Tibial artery (tissue), 4 donors: ENCODE measurements at places on chromosomes 12 and 14.

GRCh38 chr14:65840786-65841185, 428.3 kb downstream of the FUT8 start:
- H3K4me3 ChIP-seq, result no peak overlapping the region
- no peaks in the 10 kb centered on the region for H3K36me3 ChIP-seq
- no peaks in the 10 kb centered on the region for H3K27me3 ChIP-seq
- DNase-seq, result no peak
- no peak overlapping the region for H3K27ac ChIP-seq

DNA sequence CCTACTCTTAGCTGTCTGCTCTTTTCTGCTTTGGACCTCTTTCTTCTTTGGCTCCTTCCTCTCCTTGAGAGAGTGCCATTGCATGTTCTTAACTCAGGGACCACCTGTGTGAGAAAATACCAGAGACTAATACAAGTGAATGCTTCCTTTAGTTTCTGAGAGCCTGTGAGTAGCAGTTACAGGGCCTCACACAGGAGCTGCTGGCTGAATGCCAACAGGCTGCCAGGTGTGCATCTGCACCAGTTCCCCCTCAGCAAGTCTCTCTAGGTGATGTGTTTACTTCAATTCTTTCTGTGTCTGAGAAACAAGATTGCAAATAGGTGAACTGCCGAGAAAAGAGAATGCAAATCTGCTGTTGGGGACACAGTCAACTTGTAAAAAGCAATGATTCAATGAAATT, 108.2 kb downstream of the STXBP6 start:
- no peak overlapping the region for H3K27ac ChIP-seq
- no peak overlapping the region for H3K4me3 ChIP-seq
- no peak for DNase-seq
- no peaks in the 10 kb centered on the region for H3K4me1 ChIP-seq

- no peak overlapping the region for H3K4me3 ChIP-seq
- no peaks in the 10 kb centered on the region for H3K27me3 ChIP-seq
- H3K27ac ChIP-seq, result no peak overlapping the region
- H3K36me3 ChIP-seq, result no peaks in the 10 kb centered on the region
Observed at GRCh38 chr12:96995861-96996260, 88.8 kb downstream of the NEDD1 start.

GRCh38 chr14:51401272-51401671, 161.2 kb downstream of the TMX1 start:
- H3K4me3 ChIP-seq, result no peak overlapping the region
- H3K36me3 ChIP-seq, result no peaks in the 10 kb centered on the region
- DNase-seq, result no peak
- H3K27ac ChIP-seq, result peak overlapping the region; percentile 43
- H3K4me1 ChIP-seq, result peaks cover 4% of the 10 kb centered on the region
- H3K27me3 ChIP-seq, result no peaks in the 10 kb centered on the region

GRCh38 chr14:101928415-101928841, 35.9 kb upstream of the DYNC1H1 start:
- H3K27ac ChIP-seq, result peak overlapping the region; percentile 61
- H3K4me1 ChIP-seq, result peaks cover 10% of the 10 kb centered on the region
- no peak for DNase-seq
- no peak overlapping the region for H3K4me3 ChIP-seq

GRCh38 chr12:130418251-130418650, 80.6 kb downstream of the PIWIL1 start:
- no peaks in the 10 kb centered on the region for H3K36me3 ChIP-seq
- H3K4me1 ChIP-seq, result no peaks in the 10 kb centered on the region
- no peak for DNase-seq
- H3K4me3 ChIP-seq, result no peak overlapping the region
- H3K27me3 ChIP-seq, result no peaks in the 10 kb centered on the region
- H3K27ac ChIP-seq, result no peak overlapping the region

GRCh38 chr14:23670481-23670880, 34.3 kb downstream of the DHRS2 start:
- no peak overlapping the region for H3K27ac ChIP-seq
- H3K27me3 ChIP-seq, result no peaks in the 10 kb centered on the region
- no peak for DNase-seq
- no peaks in the 10 kb centered on the region for H3K4me1 ChIP-seq

DNA sequence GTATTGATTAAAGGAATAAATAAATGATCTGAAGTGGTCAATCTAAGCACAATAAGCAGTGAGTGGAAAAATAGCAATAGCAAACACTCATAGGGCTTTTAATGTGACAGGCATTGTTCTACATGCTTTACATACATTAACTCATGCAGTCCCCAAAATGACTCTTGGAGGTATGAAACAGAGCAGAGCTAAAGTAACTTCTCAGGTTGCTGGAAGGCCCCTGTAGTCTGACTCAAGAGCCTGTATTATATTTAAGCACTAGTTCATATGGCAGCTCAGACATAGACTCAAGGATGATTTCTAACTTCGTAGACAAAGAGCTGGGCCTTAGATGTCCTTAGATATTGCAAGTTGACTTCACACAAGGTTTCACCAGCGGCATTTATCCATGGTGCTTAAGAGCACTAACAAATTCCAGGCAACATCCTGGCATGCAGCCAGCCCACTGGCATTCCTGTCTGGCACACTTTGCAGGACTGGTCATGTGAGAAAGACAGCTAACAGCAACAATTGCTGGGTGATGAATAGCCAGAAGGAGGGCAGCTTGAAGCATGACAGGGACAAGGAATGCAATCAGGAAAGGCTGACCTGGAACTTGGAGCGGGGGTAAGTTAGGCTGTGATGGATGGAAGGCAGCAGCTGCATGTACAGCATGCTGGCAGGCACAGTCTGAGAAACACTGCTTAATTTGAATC, 22.9 kb upstream of the KTN1 start:
- DNase-seq, result peak; percentile 78
- H3K36me3 ChIP-seq, result no peaks in the 10 kb centered on the region
- no peak overlapping the region for H3K4me3 ChIP-seq
- no peaks in the 10 kb centered on the region for H3K27me3 ChIP-seq

DNA sequence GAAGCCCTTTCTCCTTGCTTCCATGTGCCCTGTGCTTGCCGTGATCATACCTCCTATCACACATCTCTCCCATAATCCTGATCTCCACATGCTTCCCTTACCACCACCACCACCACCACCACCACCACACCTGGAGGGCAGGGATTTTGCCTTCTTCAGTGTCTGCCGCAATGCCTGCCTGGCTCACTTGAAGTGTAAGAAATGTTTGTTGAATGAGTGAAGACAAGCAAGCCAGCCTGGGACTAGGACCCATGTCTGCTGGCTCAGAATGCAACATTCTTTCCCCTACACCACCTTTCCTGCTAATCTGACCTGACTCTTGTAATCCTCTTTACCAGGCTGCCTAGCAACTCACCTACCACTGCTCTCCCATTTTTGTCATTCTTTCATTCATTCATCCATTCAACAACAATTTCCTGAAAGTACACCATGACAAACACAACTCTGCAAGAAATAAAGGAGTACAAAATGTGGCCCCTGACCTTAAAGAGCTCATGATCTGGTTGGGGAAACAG, 3.5 kb upstream of the NID2 start:
- H3K27me3 ChIP-seq, result no peaks in the 10 kb centered on the region
- no peak for DNase-seq
- peaks cover 20% of the 10 kb centered on the region for H3K4me1 ChIP-seq
- no peak overlapping the region for H3K4me3 ChIP-seq
- no peak overlapping the region for H3K27ac ChIP-seq

DNA sequence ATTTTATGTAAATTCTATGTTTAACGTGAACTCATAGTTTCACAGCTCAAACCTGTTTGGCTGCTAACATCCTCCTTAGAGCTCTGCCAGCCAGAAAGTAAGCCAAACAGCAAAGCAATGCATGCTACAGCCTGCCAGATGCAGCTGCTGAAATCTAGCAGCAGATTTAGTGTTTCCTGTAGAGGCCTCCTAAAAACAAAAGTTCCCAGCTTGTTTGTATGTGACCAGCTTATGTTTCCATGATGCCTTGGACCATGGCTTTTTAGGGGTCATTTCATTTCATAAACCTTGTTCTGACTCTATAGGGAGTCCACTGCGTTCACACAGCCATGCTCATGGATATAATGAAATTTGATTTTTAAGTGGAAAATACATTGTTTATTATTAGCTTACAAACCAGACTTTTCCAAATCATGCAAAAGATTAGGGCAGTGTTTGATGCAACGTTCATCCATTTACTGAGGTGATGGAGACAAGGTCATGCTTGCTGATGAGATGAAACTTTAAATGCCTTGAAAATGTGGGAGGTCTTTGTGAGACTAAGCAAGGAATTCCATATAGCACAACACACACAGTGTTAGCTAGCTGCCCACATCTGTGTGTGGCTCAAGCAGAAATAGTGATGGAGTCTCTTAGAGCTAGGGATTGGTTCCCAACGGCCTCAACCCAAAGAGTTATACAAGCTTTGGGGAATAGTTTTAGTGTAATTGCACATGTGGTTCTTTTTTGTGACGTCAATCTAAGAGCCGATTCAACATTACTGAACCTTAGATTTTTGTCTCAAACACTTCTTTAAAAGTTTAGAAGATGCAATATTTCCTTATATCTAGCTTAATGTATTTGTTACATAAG, 157.5 kb upstream of the LRIG3 start:
- no peaks in the 10 kb centered on the region for H3K36me3 ChIP-seq
- no peak for DNase-seq
- H3K4me1 ChIP-seq, result no peaks in the 10 kb centered on the region
- H3K4me3 ChIP-seq, result no peak overlapping the region

GRCh38 chr12:113062502-113063395, 6.2 kb downstream of the DTX1 start:
- H3K4me1 ChIP-seq, result no peaks in the 10 kb centered on the region
- DNase-seq, result no peak
- H3K27me3 ChIP-seq, result no peaks in the 10 kb centered on the region

- no peaks in the 10 kb centered on the region for H3K27me3 ChIP-seq
- DNase-seq, result no peak
- no peaks in the 10 kb centered on the region for H3K4me1 ChIP-seq
- H3K36me3 ChIP-seq, result no peaks in the 10 kb centered on the region
Observed at GRCh38 chr12:19181666-19182426, 52.3 kb downstream of the PLEKHA5 start.

DNA sequence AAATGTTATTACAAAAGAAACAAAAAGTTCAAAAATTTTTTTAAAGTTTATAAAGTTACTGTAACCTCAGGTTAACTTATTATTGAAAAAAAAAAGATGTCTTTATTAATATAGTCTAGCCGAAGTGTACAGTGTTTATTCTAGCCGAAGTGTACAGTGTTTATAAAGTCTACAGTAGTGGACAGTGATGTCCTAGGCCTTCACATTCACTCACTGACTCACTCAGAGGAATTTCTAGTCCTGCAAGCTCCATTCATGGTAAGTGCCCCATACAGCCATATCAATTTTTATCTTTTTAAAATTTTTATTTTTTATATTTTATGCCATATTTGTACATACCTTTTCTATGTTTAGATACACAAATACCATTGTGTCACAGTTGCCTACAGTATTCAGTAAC, 10.4 kb downstream of the ATG2B start:
- no peak overlapping the region for H3K27ac ChIP-seq
- no peaks in the 10 kb centered on the region for H3K36me3 ChIP-seq
- H3K4me1 ChIP-seq, result no peaks in the 10 kb centered on the region
- H3K4me3 ChIP-seq, result no peak overlapping the region
- no peaks in the 10 kb centered on the region for H3K27me3 ChIP-seq

DNA sequence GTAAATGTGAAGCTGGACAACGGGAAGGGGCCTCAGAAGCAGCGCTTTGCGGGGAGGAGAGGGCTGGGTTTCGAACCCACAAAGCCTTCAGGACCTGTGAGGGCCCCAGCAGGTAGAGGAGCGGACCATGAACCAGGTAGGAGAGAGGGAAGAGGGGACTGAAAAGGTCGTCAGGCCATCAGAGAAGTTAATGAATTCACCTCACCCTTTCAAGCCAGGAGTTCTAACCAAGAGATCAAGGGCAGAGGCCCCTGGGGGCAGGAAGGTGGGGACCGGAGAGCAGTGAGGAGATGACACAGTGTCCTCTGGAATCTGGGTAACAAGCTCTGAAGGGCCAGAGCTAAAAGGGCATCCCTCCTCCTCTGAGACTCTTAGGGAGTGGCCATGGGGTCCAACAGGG, 19.4 kb downstream of the SERPINA1 start:
- H3K4me3 ChIP-seq, result no peak overlapping the region
- DNase-seq, result no peak
- H3K36me3 ChIP-seq, result no peaks in the 10 kb centered on the region
- no peaks in the 10 kb centered on the region for H3K4me1 ChIP-seq
- no peak overlapping the region for H3K27ac ChIP-seq
- no peaks in the 10 kb centered on the region for H3K27me3 ChIP-seq

GRCh38 chr12:7297865-7298264, 6.0 kb upstream of the ACSM4 start:
- no peaks in the 10 kb centered on the region for H3K4me1 ChIP-seq
- no peaks in the 10 kb centered on the region for H3K27me3 ChIP-seq
- no peak for DNase-seq
- H3K36me3 ChIP-seq, result no peaks in the 10 kb centered on the region
- H3K4me3 ChIP-seq, result no peak overlapping the region
- no peak overlapping the region for H3K27ac ChIP-seq

- no peak overlapping the region for H3K27ac ChIP-seq
- H3K4me3 ChIP-seq, result no peak overlapping the region
- no peaks in the 10 kb centered on the region for H3K36me3 ChIP-seq
Observed at GRCh38 chr14:23568600-23569331, 1.2 kb upstream of the AP1G2 start.

GRCh38 chr14:101133068-101133467, 229.5 kb upstream of the RTL1 start:
- no peaks in the 10 kb centered on the region for H3K27me3 ChIP-seq
- no peak overlapping the region for H3K27ac ChIP-seq
- no peak overlapping the region for H3K4me3 ChIP-seq
- no peaks in the 10 kb centered on the region for H3K36me3 ChIP-seq
- no peaks in the 10 kb centered on the region for H3K4me1 ChIP-seq
- DNase-seq, result no peak

GRCh38 chr12:45933504-45933903, 56.9 kb downstream of the SCAF11 start:
- no peak for DNase-seq
- H3K4me1 ChIP-seq, result peaks cover 24% of the 10 kb centered on the region
- no peak overlapping the region for H3K4me3 ChIP-seq
- H3K36me3 ChIP-seq, result peaks cover 43% of the 10 kb centered on the region
- no peaks in the 10 kb centered on the region for H3K27me3 ChIP-seq

- DNase-seq, result no peak
- no peaks in the 10 kb centered on the region for H3K27me3 ChIP-seq
- H3K4me3 ChIP-seq, result no peak overlapping the region
- H3K27ac ChIP-seq, result no peak overlapping the region
Observed at GRCh38 chr12:22306311-22306710, 28.2 kb downstream of the ST8SIA1 start.

DNA sequence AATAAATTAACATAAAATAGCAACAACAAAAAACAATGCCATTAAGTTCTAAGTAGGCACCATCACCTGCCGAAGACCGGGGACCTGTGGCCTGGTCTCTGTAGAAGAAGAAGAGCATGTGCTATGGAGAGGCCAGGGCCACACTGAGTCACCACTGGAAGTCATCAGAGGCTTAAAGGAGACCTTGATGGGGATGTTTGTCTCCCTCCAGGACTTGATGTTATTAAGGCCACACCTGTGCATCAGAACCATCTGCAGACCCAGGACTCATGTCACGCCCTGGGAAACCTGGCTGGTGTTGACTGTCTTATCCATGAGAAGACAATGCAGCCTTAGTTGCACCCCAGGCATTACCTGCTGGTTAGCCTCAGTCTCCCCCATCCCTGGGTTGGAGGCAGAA, 292.3 kb downstream of the AACS start:
- no peak overlapping the region for H3K27ac ChIP-seq
- DNase-seq, result no peak
- no peaks in the 10 kb centered on the region for H3K27me3 ChIP-seq
- H3K4me3 ChIP-seq, result no peak overlapping the region
